ENCODE measurements at places on chromosomes 7 and 10.

- DNase-seq = peak; percentile 76
Measured at GRCh38 chr10:33125522-33126517, 167.8 kb upstream of the ITGB1 start.

GRCh38 chr10:32692174-32692573, 246.2 kb downstream of the CCDC7 start:
- DNase-seq = peak; percentile 52

DNA sequence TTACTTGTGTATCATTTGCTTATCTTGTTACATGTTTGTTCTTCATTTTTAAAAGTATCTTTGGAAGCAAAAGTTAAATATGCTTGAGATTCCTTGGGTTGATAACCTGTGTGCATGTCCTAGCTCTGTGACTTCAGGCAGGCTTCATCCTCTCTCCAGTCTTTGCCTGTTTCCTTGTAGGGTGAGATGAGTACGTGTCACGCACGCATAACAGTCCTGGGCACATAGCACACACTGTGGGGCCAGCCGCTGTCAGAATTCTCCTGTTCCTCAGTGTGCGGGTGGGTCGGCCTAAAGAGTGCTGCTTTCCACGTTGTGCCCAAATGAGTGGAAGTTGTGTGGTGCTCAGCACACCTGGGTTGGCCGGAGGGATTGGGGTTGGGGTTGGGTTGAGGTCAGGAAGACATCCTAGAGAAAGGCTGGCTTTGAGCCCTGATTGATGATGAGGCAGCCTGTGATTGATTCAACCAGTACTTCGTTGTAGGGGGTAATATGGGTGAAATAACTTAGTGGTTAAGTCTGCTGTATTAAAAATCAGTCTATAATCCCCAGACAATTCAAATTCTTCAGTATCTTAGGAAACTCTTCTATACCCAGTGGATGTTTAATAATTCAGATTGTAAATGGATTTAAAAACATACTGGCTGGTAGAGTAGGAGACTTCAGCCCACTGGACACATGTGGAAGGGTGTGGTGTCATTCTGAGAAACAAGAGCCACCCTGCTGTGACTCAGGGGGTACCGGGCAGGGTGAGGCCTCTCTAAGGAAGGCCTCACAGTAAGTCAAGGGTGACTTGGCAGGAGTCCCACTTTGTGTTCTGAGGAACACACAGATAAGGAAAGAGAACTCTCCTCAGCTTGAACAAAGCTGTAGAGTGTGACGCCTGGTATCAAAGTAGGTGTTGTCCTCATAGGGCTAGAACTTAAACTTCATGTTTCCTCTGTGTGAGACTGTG, 54.8 kb downstream of the DAGLB start:
- peak; percentile 86 for DNase-seq

GRCh38 chr10:132395704-132396493, 1.1 kb upstream of the PWWP2B start:
- no peak for DNase-seq

GRCh38 chr10:18610517-18610916, 40.9 kb downstream of the NSUN6 start:
- DNase-seq = peak; percentile 93

DNA sequence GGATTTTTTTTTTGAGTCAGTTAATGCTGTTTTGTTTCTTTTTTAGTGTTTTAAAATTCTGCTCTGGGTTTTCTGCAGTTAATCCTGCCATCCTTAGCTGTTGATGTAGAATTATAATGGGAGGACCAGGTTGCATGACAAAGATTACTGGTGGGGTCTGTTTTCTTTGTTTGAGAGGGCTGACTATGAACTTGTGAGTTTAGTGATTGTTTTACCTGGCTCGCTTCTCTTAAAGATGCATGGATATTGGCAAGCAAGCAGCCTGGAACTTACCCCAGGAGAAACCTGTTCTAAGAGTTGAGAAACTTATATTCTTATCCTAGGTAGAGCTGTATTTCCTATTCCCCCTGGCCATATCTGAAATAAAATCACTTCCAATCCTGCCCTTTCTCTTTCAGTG, 727.8 kb downstream of the GRM8 start:
- no peak for DNase-seq

GRCh38 chr10:128419466-128420019, 293.3 kb upstream of the MKI67 start:
- DNase-seq = no peak

DNA sequence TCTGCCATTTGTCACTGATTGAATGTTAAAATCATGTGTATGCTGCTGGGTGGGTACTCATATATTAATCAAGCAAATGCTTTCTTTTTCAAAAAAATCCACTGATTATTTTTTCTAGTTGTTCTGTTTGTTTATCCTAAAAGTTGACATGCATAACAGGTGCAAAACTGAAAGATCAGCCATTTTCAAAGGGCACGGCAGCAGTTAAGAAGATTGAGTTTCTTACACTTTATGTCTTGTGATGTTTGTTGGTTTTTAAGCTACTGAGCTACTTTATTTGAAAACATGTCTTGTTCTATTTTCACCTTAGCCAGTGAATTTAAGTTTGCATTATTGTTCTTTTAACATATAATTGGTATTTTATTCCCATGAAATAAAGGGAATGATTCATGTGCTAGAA, 45.8 kb downstream of the PPP1R3A start:
- DNase-seq = no peak

DNA sequence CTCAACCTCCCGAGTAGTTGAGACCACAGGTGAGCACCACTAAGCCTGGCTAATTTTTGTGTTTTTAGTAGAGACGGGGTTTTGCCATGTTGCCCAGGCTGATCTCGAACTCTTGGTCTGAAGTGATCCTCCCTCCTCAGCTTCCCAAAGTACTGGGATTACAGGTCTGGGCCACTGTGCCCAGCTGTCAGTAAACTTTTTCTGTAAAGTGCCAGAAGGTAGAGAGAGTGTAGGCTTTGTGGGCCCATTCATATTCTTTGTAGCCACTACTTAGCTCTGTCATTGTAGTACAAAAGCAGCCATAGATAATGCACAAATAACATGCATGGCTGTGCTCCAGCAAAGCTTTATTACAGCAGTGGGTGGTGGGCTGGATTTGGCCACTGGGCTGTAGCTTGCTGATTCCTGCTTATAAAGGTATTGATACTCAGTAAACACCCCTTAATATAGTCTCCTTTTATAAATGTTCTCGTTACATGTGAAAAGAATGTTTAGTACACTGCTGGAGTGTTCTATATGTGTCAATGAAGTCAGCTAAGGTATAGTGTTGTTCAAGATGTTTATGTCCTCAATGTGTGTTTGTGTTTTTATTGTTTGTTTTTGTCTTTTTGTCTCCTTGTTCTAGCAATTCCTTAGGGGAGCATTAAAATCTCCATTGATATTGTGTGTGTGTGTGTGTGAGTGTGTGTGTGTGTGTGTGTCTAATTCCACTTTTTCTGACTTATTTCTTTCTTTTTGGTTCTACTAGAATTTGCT, 644.7 kb upstream of the DPP6 start:
- no peak for DNase-seq

DNA sequence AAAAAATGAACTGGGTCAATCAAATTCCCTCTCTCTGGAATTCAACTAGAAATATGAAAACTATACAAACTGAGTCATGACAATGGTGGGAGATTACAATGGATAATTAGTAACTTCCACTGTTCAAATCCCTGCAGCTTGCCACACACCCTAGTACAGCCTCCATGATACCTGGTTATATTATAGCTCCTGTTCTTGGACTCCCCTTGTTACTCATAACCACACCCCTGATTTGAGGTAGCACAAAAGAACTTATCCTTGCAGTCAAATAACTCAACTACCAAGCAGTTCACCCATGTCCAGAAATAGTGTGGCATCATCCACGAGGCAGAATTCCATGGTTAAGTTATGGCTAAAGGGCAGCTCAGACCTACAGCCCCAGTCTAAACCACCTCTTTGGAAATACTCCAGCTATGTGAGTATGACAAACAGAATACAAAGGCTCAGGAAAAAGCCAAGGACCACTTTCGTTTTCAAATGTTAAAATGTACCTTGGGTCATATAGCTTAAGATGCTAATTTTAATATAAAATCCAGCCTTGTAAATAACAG, 164.7 kb downstream of the CPEB3 start:
- DNase-seq = peak; percentile 61

DNA sequence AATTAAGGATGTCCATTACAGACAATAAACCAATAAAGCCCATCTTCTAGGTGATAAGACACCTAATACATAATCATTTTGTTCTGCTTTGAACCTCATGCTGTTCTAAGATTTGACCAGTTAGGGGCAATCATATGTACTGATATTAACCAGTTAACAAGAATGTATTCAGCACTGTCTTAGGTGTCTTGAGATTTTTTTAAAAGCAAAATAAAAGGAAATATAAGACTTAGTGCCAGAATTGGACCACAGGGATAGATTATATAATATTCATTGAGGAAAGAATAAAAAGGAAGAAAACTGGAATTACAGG, 32.0 kb downstream of the IMMP2L start:
- no peak for DNase-seq

DNA sequence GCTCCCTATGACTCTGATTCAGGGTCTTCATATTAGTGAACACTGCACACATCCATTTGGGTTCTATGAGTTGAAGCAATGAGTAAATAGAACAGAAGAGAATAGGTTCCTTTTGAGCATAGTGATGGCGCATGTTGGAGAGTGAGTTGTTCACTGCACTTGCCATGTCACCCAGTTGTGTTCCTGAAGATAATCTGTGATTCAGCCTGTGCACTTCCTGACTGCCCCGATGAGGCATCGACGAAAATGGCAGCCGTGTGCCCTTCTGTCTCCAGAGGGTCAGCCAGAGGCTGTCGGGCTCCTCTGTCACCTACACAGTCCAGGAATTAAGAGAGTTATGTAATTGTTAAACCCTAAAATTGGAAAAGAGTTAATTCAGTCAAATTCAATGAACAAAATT, 94.7 kb downstream of the GALNT11 start:
- DNase-seq = peak; percentile 31

GRCh38 chr10:71015674-71016073, 127.3 kb upstream of the PCBD1 start:
- DNase-seq = no peak

DNA sequence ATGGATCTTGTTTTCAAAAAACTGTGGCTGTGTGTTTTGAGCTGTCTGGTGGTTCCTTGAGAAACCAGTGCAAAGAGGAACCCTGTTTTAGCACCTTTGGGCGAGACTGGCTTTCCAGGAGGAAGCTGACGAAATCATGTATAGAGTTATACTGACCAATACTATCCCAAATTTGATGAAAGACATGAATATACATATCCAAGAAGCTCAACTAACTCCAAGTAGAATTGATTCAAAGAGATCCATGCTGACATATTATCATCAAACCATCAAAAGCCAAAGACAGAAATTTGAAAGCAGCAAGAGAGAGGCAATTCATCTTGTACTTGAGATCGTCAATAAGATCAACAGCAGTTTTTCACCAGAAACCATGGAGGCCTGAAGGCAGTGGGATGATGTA, 610.7 kb downstream of the DNAJB6 start:
- no peak for DNase-seq

- DNase-seq = peak; percentile 23
Measured at GRCh38 chr10:55631071-55631654, 729.9 kb downstream of the ZWINT start.

DNA sequence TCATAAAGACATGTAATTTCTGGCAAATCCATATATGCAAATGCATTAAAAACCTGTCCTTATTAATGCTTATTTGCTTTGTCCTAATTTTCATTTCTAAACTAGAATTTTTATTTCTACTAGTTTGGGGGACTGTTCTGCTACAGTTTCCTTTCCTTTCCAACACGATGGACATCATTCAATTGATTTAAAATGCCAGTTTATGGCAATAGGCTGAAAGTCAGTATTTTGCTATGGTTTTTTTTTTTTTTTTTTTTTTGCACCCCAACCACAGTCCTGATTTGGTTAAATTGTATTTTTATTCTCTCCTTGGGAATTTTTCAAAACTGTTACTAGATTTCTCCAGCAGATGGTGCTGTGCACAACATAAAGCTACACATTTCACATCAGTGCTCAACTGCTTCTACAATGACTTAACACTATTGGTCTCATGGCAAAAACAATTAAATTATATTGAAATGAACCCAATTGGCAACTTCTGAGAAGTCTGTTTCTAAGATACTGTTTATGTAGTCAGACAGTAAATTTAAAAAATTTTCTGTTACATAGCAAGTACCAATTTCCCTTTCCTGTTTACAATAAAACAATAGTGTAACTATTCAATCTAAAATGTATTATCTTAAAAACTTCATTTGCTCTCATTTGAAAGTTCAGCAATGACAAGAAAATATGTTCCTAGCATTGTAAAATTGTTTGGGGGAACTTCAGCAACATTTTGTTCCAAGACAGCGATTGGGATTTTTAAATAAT, 193.8 kb upstream of the CCDC6 start:
- DNase-seq = peak; percentile 56
